ENCODE measurements at places on chromosomes 2 and 18.

GRCh38 chr2:176895158-176895557, 317.4 kb upstream of the HNRNPA3 start:
- DNase-seq, result no peak

DNA sequence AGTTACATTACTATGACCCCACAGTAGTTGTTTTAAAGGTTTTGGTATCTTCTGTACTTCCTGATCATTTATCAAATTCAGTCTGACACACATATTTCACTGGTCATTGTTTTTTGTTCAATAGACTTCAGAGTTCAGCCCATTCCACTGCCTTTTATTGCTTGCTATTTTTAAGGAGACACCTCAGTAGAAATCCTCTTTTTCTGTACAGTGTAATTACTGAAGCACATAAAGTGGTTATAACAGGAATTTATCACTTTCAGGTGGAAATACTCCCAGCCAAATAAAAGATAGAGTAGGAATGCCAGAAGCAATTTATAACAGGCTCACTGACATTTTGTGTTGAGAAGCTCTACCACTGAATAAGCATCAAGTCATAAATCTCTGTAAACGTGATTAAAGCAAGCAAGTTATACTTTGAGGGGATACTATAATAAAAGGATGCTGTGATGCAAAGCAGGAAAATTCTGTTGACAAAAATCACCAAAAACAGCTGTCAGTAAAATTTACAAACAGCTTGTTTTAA, 6.6 kb upstream of the BARD1 start:
- no peak for DNase-seq

DNA sequence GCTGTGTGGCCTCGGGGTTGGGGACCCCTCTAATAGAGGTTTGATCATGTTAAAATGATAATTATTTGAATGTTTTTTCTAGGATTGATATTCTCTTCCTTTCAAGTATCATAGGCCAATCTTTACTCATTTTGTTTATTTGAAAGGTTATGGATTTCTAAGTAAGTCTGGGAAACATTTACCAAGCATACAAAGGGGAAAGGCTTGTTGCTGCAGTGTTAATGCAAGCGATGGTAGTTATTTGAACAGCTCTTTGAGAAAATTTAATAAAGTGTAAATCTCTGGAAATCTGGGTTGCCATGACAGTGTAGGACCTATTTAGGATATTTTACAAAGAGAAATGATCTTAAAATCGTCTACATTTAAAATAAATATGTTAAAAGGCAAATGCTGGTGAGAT, 56.1 kb downstream of the SPTBN1 start:
- DNase-seq, result no peak

- no peak for DNase-seq
Observed at GRCh38 chr2:109231996-109232705, 103.1 kb downstream of the SH3RF3 start.

DNA sequence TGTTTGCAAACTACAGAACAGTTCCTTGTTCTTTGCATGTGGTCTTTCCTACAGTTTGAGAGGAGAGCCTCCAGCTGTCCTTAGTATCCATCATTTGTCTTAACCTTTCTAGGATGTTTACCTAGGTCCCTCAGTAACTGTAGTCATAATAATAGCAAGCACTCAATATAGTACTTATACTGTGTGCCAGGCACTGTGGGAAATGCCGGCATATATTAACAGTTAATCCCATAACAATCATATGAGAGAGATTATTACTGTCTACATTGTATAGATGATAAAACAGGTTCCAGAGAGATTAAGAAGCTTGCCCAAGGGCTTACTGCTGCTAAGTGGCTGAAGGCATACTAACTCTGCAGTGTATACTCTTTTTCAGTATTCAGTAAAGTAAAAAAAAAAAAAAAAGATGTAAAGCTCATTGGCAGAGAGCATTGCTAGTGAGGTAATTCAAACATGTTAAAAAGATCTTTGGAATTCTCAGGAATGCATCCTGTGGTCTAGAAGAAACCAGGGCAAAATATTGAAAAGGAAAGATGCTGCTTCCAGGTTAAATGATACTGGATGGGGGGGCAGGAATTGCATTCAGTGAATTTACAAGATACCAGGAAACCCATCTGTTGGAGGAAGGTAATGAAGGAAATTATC, 72.3 kb downstream of the SPTBN1 start:
- no peak for DNase-seq

- DNase-seq, result no peak
Observed at GRCh38 chr2:19336781-19337180, 21.6 kb downstream of the OSR1 start.

DNA sequence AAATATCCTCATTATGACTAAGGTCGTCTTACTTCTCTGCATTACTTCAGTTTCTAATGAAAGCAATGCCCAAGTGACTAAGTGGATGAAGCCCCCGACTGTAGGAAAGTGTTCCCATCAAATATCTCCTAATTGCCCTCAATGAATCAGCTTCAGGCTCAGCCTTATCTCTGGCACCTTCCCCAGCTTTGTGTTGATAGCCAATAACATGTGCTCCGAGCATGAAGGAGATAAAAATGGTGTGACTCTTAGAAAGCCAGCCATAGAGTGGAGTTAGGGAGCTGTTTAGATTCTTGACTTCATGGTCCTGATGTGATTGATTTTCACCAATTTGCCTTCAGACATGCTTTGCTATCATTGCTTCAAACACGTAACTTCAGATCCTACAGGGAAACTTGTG, 339.2 kb upstream of the NRP2 start:
- DNase-seq, result no peak

GRCh38 chr18:55334875-55335274, 253.1 kb downstream of the TCF4 start:
- no peak for DNase-seq

DNA sequence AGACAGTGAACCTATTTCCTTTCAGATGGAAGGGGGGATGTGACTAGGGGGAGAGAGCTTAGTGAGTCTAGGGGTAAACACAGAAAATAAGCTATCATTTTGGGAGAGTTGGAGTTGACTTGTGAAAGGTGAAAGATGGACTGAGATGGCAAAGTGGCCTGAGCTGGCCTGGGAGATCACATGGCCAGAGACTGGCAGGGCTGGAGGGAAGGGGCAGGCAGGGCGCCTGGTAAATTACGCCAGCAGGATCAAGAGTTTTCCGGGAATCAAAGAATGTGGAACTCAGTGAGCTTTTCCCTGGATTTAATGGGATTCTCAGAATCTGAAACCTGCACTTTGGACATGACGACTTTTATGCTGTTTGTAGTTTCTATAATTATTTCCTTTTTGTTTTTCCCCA, 841 bp upstream of the CFAP65 start:
- DNase-seq, result no peak

- no peak for DNase-seq
Observed at GRCh38 chr2:24711865-24712264, 81.3 kb downstream of the PTRHD1 start.

GRCh38 chr2:179946810-179947615, 60.1 kb downstream of the CWC22 start:
- no peak for DNase-seq

GRCh38 chr2:145760781-145761649, 1241.1 kb upstream of the ZEB2 start:
- no peak for DNase-seq

DNA sequence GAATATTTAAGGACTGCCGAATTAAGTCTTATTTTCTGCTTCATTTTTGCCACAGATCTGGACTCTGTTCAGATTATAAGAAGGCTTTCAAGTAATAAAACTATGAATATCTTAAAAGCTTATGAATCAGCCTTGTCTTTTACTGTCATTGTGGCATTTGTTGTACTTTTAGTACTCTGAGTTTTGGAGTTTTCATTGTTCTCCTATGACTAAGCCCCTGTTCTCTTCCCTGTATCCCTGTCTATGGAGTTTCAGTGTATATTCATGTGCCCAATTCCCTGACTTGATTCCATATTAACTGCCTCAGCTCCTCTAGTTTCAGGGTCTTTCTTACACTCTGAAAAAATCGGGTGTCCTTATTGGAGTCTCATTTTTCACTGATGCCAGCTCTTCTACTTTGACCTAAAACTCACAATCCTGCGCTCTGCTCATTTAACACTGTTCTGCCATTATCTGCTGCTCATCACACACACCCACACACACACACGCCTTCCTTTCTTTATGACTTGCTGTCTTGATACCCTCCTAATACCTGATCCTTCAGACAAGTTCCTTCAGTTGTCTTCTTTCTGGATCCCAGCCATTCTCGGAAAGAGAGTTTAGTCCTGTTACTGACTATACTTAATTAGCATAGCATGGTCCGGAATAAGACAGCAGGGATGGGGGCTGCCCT, 511.8 kb downstream of the CPS1 start:
- no peak for DNase-seq

DNA sequence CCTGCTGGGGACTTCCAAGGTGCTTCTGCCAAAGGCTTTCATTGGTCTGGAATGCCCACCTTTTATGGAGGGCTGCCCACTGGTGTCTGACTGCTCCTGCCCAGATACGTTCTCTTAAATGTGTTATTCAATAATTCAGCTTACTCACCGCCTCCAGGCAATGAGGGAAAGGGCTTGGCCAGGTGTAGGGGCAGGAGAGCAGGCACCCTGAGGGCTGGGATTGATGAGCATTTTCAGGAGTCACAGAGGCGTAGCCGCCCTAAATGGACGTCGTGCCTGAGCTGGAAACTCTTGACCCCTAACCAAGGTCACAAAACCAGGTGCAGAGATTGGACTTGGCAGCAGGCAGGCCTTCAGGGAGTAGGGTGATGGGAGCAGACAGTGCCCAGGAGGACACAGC, 26.8 kb downstream of the MAL start:
- DNase-seq, result no peak

DNA sequence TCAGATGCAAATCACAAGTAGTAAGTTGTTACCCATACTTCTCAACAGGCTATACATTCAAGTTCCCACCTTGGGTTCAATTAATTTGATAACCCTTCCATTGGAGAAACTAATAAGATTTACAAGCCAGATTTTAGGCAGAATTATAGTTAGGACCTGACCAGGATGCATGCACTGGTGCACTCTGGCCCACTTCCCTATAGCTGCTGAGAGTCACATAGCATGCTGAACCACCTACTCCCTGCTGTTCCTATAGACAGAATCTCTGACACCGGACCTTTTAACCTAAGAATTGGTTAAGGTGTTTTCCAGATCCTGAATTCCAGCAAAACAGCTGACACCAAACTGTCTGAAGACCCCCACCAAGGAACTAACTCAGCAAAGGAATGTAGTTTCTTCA, 26.2 kb downstream of the FAM210A start:
- DNase-seq, result no peak

GRCh38 chr2:175205523-175205922, 24.0 kb upstream of the ATP5MC3 start:
- no peak for DNase-seq

DNA sequence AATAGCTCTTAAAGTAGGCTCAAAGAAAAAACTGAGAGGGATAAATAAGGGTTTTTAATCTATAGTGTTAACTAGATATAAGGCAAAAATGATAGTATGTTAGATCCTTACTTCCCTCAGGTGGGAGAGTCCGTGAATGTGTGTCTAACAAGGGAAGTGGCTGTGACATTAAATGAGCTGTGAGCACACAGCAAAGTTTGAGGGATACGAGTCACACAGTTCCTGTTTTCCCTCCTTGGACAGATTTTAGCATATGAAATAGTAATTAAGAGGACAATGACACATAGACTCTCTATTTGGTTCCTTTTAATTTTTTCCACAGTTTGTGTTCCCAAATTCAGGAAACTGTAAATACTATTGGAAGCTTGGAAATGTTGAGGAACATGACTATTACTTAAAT, 148.4 kb upstream of the CAVIN2 start:
- no peak for DNase-seq

- DNase-seq, result no peak
Observed at GRCh38 chr2:171957061-171957460, 34.8 kb downstream of the HAT1 start.

DNA sequence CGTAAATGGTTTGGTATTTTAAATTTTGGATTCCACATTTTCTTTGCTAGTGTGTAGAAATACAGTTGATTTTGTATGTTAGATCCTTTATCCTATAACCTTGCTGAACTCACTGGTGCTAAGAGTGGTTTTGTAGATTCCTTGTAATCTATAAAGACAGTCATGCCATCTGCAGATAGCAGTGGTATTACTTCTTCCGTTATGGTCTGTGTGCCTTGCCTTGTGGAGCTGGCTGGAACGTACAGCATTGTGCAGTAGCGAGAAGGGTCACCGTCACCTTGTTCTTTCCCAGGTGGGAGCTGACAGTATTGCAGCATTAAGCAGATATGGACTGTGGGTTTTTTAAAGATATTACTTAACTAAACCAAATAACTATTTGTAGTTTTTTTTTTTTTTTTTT, 33.7 kb downstream of the ATP9B start:
- DNase-seq, result no peak

DNA sequence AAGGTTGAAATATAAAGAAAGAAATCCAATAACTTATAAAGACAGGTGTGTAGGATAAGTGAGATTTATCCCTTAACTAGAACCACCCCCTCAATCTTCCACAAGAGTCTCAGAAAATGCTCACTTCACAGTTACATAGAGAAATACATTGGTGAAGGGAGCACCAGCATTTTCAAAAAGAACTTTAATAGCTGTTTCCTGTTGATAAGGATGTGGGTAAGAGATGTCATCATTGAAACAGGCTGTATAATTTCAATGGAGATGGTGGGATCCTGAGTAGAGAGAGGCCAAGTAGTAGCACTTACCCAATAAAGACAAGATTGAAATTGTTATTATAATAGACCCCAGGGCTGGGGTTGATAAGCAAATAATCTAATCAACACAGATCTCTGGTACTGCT, 162.2 kb upstream of the TACR1 start:
- DNase-seq, result no peak

GRCh38 chr2:197306696-197307040, 3.9 kb downstream of the ANKRD44 start:
- DNase-seq, result no peak

DNA sequence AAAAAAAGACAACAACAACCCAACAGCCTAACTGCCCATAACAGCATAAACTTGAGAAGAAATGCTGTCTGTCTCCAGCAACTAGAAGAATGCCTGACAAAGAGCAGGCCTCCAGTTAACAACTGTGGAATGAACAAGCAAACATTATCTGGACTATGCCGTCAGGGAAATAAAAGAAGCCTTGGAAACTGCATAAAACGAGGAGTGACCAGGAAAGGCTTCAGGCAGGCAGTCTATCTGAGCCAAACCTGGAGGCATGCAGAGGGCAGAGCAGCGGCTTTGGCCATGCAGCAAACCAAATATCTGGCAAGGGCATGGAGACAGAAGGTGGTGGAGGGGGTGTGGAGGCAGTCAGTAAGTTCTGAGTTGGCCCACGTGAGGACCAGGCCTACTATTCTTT, 11.1 kb downstream of the HES6 start:
- DNase-seq, result no peak

GRCh38 chr2:129428086-129428660, 551.3 kb upstream of the RAB6C start:
- no peak for DNase-seq

- DNase-seq, result no peak
Observed at GRCh38 chr18:9570255-9570654, 44.1 kb downstream of the PPP4R1 start.

DNA sequence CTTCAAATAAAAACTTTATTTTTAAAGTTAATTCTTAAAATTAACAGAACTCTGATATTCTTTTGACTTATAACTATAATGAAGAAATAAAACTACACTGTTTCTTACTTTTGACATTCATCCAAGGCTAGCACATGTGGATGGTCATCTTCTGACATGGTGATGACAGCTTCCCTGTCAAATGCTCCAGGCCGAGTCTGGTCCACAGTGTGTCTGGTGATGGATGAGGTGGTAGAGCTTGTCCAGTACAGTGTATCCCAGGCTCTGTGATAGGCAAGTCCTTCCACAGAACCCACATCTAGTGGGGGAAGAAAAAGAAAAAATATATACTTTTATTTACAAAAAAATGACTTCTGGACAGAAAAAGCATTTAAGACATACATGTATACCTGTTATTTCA, 1529.5 kb downstream of the LRP1B start:
- no peak for DNase-seq

GRCh38 chr2:12293874-12294273, 422.9 kb upstream of the TRIB2 start:
- DNase-seq, result no peak

Measured in activated naive CD8-positive, alpha-beta T cell treated with anti-CD3 and anti-CD28 coated beads, Interleukin-2, amount 50 U/mL, for 16 hours (primary cell).